ENCODE measurements at places on chromosomes 2 and 18.

DNA sequence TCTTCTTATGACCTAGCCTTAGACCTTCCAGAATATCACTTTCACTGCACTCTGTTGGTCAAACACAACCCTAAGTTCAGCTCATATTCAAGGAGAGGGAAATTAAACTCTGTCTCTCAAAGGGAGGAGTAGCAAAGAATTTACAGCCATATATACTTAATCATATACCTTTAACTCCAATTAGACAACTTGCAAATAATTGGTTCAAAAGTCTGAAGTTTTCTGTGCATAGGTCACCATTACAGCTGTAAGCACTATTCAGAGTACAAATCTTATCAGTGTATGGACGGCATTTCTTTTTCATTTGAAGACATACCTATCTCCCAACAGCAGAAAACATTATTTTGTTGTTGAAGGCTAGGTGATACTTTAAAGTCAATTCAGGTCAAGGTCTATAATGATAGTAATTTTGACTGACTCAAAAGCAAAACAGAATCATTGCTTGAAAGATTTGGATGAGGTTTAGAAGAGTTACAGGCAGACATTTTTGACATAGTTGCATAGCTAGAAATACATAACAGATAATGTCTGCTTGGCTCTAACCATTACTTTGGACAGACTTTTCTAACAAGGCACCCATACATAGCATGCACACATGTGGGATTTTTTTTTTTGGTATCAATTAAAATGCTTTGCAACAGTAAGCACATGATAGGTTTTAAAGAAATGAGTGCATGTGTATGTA, 131.5 kb downstream of the CPS1 start:
- DNase-seq = no peak

GRCh38 chr18:59060551-59060950, 79.1 kb upstream of the SEC11C start:
- no peak for DNase-seq

DNA sequence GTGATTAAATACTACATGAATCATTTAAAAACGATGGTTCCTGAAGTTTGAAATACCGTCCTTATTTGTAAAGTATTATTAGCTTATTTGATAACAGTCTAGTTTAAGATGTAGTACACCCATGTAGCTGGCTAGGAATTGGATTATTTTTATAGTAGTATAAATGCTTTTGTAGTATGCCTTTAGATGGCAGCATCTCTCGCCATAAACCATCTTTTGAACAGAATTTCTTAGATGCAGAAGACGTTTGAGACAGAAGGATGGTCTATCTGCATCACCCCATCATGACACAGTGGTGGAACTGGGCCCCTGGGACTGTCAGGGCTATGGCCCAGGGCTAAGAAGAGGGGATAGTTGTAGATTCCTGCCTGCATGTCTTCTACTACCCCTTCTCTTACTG, 152.7 kb downstream of the WDSUB1 start:
- DNase-seq = no peak

GRCh38 chr18:63831080-63831788, 56.0 kb downstream of the SERPINB7 start:
- DNase-seq = peak; percentile 89

- no peak for DNase-seq
These were observed 549.4 kb downstream of the STK39 start for GRCh38 chr2:167697948-167698347.

- DNase-seq = no peak
These were observed 9.8 kb downstream of the GATA6 start for GRCh38 chr18:22179174-22179573.

- no peak for DNase-seq
These were observed 6.4 kb downstream of the CD207 start for GRCh38 chr2:70828914-70829824.

- no peak for DNase-seq
These were observed 1.5 kb downstream of the DLX2 start for GRCh38 chr2:172100935-172101820.

DNA sequence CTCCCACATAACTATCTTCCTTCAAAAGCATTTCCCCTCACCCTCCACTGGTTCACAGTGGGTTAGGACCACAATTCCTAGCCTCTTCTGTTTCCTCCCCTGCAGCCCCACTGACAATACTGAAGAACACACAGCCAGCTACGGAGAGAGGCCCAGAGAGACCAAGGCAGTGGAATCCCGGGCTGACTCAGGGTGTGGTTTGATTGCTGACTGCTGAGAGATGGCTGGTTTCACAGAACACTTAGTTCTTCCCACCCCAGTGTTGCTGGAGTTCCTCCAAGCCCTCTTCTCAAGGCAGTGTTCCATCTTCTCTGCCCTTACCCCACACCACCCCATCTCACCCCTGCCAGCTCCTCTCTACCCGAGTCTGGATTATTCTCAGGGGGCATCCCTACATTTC, 43.3 kb upstream of the ZFP36L2 start:
- DNase-seq = no peak

DNA sequence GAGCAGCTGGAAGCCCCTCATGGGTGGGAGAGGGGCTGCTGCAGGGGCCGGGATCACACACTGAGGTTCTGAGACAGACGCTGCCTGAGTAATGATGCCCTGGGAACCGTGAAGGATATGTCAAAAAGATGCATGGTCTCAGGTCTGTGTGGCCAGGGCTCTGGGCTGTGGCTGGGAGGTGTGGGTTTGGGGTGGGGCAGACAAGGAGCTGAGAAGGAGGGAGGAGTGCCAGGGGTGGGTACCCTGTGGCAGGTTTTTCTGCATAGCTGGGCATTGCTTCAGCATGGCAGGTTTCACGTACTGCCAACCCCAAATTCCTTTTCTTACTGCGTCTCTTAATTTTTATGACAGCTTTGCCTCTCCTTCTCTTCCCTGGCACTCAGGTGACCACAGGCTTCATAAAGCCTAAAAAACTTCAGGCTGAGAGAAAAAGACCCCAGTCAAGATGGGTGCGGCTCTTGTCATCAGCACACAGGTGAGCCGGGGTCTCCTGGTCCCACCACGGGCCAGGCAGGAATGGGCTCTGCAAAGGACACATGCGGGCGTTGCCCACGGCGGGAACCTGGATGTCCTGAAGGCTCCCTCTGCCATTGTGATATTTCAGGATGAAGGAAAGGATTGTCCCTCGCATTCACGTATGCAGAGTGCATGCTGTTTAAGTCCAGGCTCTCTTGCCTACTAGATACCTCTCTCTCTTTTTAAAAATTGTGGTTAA, 18.0 kb downstream of the MALL start:
- no peak for DNase-seq

GRCh38 chr2:199607914-199608313, 150.2 kb upstream of the SATB2 start:
- DNase-seq = no peak
